Cerebellar nuclear complex (tissue), 1 donor: ENCODE measurements at places on chromosomes 13 and 19.

GRCh38 chr19:2631213-2631821 is 71.2 kb downstream of the GNG7 start:
- no peak for DNase-seq

DNA sequence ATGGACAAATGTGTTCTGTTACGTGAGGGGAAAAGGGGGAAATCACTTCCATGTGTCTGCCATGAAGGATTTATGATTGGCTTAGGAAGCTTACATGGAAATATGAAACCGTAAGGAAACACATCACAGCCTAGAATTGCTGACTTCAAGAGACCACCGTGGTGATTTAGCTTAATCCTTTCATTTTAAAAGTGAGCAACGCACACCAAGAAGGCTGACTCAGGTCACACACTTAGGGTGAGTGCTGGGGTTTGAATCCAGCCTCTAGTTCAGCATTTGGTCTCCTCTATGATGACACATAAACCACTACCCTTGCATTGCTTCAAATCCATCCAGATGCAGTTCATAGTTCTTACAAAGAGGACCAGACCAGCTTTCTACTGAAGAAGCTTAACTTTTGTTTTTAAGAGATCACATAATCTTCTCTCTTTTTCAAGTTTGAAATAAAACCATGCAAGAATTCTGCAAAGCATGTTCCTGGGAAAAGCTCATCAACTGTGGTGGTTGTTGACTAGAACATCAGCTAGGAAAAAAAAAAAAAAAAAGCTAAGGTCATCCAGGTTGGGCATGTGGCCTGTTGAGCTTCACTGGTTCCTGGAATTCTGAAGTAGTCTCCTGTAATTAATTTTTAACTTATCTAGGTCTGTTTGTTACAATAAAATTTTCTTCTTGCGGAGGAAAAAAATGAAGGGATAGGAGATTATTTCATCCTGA is 60.2 kb upstream of the KL start:
- DNase-seq: no peak

DNA sequence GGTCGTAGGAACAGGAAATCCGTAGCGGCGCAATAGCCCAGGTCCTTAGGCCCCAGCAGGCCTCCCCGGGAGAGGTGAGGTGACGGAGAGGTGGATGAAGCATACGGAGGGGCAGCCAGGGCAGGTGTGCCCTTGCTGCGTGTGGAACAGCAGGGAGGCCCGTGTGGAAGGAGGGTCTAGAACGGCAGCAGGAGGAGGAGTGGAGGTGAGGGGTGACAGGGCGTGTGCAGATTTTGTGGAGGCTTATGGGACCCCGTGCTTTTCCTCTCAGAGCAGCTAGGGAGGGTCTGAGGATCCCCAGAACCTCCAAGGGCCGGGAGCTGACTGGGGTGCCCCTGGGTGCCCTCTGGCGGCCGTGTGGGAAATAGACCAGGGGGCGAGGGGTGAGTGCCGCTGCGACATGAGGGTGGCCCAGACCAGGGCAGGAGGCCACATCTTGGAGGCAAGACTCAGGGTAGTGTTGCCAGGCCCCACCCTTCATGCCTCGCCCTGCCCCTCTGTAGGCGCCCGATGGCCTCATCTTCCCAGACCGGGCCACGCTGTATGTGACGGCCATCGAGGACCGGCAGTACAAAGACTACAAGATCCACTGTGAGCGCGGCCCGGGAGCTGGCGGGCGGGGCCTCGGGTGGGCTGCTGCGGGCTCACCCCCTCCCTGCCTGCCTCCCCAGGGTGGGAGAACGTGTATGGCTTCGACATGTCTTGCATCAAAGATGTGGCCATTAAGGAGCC is 5.0 kb upstream of the ADM5 start:
- no peak for DNase-seq

GRCh38 chr13:108044954-108045353 is 170.4 kb downstream of the LIG4 start:
- no peak for DNase-seq

DNA sequence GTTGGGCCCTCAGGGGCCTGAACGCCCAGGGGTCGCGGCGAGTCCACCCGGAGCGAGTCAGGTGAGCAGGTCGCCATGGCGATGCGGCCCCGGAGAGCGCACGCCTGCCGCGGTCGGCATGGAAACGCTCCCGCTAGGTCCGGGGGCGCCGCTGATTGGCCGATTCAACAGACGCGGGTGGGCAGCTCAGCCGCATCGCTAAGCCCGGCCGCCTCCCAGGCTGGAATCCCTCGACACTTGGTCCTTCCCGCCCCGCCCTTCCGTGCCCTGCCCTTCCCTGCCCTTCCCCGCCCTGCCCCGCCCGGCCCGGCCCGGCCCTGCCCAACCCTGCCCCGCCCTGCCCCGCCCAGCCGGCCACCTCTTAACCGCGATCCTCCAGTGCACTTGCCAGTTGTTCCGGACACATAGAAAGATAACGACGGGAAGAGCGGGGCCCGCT is at the start of gene CCNA1:
CCNA1 (plus strand) TSS at position 390 of the 439 bp plus-strand sequence. CDS start 562 bp downstream, outside the sequence.
- DNase-seq: no peak

DNA sequence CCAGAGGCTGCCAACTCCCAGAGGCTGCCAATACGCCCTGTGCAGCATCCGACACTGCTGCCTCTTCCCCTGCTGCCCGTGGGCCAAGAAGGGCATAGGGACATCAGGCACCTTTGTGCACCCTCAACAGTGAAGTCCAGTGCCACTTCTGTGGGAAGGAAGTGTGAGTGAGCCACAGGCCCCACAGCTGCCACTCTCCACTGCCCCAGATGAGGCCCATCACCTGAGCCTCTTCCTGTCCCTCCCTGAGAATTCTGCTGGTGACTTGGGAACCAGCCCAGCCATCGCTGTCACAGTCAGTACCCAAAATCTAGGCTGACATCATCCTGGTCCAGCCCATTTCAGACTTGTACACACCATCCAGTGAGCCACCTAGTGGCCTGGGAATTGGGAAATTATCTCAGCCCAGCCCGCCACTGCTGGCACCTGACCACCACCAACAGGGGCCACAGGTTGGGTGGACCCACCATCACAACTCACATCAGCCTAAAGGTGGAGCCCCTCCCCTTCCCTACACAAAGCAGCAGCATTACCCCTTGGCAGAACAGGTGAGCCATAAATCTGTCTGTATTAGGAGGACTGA is 733.9 kb upstream of the KLHL1 start:
- DNase-seq: no peak

DNA sequence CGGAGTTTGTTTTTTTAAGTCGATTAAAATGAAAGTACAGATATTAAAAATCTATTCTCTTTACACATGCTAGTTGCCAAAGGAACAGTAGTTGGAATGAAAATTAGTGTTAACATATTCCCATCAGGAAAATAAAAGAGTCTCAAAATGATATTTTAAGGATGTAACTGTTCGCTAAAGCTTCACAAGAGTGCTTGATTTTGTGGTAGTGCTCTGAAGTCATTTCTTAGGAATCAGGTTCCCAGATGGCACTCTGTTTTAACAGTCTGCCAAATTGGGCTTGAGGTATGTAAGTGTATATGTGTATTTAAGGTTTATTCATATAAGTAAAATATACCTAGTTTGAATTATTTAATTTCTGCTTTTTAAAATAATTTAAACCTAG is 128.8 kb downstream of the LMO7 start:
- DNase-seq: no peak

DNA sequence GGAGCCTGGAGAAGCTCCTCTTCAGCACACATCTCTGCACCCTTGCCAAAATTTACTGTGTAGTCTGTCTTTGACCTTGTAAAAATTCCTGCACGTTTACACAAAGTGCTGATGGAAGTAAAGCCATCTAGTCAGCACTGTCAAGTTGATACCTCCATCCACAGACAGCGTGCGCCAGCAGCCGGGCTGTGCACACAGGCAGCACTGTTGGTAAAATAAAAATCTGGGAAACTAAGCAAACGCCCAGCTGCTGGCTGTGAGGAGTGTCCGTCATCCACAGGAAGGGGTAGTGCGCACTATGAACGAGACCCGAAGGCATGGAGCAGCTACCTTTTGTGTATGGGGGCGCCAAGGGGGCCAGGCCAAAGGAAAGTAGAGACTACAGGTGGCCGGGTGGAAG is 17.4 kb upstream of the SIGLEC11 start:
- DNase-seq: no peak

DNA sequence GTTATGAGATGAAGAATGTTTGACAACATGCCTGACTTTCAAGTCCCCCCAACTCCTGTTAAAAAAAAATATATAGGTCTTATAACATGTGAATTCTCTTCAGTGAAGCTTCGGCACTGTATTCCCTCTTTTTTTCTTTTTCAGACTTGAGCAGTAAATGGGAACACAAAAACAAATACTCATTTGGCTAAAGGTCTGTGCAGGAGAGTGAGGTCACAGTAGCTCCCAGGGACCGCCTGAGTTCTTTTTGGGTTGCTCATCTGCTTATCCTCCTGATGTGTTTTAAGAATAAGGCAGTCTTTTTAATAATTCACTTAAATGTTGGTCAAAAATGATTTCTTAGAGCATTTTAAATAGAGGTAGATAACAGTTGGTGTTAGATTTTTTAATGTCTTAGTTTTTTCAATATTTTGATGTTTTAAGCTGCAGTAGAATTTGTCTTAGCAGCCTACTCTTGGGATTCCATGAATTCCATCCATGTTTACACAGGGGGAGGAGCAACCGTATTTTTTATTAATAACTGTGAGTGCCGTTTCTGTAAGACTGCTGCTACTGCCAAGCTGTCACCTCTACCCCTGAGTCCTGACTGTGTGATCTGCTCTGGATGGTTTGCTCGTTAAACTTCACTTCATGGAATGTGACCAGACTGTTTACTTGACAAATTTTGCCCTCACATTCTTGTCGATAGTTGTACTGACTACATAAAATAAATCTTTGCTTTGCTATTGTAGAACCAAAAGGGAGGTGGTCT is 14.9 kb downstream of the HNRNPM start:
- no peak for DNase-seq

DNA sequence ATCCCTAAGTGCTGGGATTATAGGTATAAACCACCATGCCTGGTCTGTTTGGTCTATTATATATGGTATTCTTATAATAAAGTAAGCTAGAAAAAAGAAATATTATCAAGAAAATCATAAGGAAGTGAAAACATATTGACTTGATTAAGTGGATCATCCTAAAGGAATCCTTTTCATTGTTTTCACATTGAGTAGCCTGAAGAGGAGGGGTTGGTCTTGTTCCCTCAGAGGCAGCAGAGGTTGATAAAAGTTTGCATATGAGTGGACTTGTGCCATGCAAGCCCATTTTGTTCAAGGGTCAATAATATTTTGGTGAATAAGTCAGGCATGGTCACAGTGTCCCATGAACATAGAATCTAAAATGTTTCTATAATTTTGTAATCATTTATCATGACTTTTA is 52.7 kb downstream of the ZNF627 start:
- no peak for DNase-seq

DNA sequence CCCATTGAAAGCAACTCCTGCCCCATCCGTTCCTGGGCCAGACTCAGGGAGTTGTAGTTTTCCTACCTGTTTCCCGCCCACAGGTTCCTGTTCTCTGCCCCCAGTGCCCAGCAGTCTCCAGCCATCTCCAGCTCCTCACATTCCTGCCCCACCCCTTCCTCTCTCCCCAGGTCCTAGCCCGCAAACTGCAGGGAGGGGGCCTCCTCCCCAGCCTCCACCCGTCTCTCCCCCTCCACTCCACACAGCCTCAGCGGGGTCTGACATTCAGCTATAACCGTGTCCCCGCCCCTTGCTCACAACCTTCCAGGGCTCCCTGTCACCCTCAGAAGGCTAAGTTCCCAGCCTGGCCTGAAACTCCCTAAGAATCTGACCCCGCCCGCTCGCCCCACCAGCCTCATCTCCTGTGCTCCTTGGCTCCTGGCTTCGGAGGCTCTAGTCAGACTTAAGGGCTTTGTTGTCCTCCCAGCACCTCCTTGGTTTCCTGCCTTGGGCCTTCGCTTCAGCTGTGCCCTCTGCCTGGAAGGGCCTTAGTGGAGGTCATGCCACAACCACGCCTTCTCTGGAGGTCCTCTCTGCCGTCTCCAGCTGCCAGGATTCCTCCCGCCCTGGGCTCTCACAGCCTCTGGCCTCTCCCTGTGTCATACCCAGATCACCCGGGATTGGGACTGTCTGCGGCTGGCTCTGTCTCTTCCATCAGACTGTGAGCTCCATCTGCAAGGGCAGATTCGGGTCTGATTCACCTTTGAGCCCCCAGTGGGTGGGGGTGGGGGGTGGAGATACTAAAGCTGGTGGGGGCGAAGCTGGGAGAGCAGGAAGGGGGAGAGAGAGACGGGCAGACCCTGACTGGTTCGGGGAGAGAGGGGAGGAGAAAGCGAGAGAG is 5.1 kb upstream of the SPACA6 start:
- DNase-seq: no peak

DNA sequence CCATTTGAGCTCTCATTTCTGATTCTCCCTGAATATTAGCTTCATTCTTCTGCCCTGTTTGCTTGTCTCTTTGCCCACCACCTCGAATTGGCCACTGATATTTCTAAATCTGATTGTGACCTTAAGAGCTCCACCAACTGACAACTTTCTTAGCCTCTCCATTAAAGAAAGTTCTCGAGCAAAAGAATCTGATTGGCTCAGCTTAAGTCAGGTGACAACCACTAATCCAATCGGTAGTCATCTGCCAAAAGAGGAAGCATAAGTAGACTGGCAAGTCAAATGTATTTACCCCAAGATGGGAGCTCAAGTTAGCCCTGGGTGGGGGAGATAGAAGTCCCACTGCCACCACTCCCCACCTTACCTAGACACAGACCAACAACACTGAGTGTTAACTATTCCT is 41.5 kb downstream of the NOTCH3 start:
- no peak for DNase-seq

- no peak for DNase-seq
Measured at GRCh38 chr13:30181888-30182651, 125.3 kb downstream of the KATNAL1 start.

DNA sequence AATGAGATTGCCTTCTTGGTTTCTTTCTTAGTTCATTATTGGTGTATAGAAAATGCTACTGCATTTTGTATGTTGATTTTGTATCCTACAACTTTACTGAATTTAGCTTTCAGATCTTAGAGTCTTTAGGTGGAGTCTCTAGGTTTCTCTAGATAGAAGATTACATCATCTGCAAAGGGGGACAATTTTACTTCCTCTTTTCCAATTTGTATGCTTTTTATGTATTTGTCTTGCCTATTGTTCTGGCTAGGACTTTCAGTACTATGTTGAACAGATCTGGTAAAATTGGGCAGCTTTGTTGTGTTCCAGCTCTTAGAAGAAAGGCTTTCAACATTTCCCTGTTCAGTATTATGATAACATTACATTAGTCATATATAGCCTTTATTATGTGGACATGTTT is 101.0 kb upstream of the SPRY2 start:
- DNase-seq: no peak

DNA sequence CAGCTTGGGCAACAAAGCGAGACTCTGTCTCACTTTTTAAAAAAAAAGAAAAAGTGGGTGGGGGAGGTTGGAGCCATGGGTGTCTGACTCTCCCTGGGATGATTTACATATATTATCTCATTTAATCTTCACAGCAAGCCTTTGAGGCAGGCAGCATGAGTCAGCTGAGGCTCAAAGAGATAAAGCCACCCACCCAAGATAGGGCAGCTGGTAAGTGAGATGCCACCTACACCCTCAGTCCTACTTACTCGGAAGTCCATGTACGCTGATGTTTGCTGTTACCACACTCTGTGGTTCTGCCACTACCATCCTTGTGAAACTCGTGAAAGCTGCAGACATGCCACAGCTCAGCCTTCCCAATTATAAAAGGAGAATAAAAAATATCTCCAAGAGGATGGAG is 142.0 kb upstream of the TSHZ3 start:
- DNase-seq: no peak

GRCh38 chr13:94433055-94433961 is 46.2 kb downstream of the DCT start:
- DNase-seq: no peak
